ENCODE measurements at places on chromosomes 13 and 19.

- peak; percentile 90 for DNase-seq
These were observed 525.3 kb downstream of the KLF12 start for GRCh38 chr13:73608711-73609485.

- no peak for DNase-seq
These were observed 302.1 kb downstream of the DIAPH3 start for GRCh38 chr13:59861676-59862075.

GRCh38 chr19:4916292-4917082 is 7.2 kb downstream of the UHRF1 start:
- DNase-seq = no peak

DNA sequence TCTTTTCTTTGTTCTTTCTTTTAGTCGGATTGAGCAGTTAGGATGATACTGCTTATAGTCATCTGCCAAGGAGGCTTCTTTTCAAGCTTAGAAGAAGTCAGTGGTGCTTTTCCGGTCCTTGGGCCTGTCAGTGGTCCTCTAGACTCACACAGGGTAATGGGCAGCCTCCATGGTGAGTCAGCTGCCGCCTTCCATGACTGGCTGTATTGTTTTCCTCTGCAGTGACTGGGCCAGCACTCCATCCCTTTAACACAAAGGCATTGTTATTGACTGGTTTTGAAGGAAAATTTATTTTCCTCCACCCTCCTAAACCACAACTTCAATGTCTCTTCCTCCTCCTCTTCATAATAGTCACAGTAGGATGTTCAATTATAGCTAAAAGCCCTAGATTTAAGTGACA is 47.1 kb upstream of the CNMD start:
- DNase-seq = no peak
